ENCODE measurements at places on chromosomes 6 and 20.
A peak's percentile ranks its signal among the peaks of the same experiment; 100 is the strongest.

- DNase-seq, result no peak
Observed at GRCh38 chr20:43727980-43728590, 1.3 kb upstream of the GTSF1L start.

DNA sequence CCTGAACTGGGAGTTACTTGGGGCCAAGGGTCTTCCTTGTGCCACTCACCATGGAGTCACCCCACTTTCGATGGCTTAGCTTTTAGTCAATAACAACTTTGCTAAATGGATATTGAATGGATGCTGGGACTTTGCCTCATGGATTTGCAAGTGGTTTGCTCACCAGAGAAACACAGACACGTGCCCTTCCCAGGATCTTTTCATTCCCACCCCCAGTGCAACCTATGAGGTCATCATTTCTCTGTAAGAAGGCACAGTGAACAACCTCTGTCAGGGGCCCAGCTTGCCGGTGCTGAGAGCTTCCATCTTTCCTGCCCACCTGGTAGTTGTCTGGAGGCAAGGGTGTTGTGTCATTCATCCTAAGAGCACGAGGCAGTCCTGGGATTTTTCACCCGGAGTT is 256.8 kb upstream of the PMEPA1 start:
- no peak for DNase-seq

- no peak for DNase-seq
Observed at GRCh38 chr20:11305406-11305805, 612.3 kb upstream of the BTBD3 start.

GRCh38 chr20:9088556-9088955 is 19.7 kb downstream of the PLCB4 start:
- DNase-seq, result no peak

DNA sequence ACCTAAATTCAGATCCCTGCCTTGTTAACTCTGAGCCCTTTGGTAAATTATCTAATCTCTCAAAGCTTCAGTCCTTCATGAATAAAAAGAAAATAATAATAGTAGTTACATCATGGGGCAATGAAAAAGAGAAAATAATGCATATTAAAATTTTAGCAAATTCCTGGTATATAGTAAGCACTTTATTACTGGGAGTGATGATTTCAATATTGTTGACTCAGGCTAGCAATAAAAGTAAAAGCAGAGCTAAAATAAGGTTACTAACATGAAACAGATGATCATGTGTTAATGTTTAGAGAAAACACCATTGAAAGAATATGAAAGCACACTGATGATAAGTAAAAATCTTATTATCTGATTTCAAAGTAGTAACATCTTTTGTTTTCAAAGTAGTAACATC is 13.6 kb downstream of the GINS1 start:
- no peak for DNase-seq

GRCh38 chr6:158879180-158879579 is 60.0 kb upstream of the EZR start:
- no peak for DNase-seq

DNA sequence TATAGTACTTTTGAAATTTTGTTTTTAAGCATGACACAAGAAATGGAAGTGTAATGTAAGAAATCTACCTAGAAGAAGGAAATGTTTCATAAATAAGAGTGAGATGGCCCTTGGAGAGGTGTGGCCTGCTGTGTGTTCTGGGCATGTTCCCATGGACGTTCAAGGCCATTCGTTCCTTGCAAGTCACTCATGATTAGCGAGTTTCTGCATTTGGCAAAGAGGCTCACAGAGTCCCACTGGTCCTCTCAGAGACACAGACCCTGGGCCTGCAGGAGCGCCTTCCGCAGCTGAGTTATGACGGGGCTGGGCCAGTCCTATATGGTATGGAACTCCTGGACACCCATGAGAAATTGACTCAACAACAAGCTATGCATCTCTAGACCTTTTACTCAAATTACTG is 7.2 kb downstream of the THBS2 start:
- DNase-seq, result no peak

DNA sequence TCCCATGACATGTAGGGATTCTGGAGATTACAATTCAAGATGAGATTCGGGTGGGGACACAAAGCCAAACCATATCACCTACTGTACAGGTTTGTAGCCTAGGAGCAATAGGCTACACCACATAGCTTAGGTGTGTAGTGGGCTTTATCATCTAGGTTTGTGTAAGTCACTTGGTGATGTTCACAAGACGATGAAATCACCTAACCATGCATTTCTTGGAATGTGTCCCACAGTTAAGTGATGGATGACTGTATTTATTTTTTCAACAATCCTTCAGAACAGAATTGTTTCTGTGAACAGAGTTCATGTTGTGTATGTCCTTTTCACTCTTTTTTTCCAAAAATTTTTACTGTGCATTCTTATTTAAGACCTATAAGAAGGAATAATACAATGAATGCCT is 76.1 kb downstream of the DTD1 start:
- DNase-seq, result no peak

DNA sequence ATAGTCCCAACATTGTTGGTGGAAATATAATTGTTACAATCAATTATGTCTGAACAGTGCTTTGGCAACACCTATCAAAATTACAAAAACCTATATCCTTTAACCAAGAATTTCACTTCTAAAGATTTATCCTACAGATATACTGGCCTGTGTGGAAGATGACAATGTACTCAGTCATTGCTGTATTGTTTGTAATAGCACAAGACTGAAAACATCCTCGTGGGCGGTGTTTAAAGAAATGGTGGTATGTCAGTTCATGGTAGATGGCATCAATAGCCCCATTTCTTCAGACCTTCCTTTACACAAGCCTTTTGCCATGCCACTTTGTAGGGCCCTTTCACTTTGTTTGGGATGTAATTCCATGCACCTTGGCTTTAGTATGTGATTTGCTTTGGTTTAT is 9.8 kb upstream of the TPBG start:
- DNase-seq, result no peak

GRCh38 chr20:7025635-7026034 is 258.1 kb downstream of the BMP2 start:
- no peak for DNase-seq

DNA sequence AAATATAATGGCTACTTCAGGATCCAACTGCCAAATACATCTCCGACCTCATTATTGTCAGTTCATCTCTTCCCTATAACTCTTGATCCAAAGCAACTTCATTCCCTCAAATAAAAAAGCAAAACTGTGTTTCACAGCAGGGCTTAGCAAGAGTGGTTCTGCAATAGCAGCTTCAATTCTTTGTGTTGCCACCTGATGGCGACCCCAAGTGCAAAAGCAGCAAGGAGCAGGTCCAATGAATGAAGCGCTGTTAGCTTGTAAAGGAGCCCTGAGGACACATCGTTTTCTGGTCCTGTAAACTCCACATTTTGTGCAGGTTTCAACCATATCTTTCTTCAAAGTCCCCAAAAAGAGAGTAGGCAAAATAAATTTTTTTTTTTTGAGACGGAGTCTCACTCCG is 19.6 kb downstream of the RTN4IP1 start:
- peak; percentile 51 for DNase-seq

DNA sequence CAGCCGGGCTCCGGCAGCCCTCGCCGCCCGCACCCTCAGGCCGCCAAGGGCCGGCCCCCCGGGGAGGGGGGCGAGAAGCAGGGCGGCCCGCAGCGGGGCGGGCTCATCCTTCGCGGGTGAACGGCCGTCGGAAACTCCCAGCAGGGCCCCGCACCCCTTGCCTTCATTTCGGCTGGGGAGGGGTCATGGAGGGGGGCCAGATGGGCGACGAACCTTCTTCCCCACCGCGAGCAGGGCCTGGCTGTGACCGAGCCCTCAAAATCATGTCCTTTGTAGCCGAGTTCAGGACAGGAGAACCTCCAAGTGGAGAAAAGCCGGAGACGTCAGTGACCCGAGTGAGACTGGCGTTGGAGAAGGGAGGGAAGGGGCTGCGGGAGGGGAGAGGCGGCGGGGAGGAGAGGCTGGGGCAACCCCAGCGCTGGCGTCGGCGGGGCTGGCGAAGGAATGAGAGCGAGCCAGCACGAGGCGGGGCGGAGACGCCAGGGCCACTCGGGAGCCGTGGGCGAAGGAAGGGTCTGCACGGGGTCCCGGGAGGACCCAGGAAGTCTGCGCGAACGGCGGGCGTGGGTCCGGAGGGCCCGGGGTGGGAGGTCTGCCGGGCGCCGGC is 571 bp upstream of the FOXC1 start:
- DNase-seq, result peak; percentile 33

DNA sequence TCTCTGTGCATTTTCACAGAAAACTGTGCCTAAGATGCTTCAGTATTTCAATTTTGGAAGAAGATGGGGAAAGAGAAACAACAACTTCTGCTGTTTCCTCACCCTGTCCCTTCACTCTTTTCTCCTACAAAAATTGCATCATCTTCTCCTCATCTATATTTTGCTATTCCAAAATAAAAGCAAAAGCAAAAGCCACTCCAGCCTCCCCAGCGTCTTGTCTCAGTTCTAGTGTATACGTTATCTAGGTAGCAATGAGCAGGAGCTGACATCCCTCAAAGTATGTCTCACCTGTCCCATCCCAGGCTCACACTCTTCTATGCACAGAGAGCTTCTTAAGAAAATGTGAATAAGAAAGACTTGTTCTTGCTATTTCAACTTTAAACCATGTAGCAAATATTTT is 163.8 kb upstream of the TAB2 start:
- no peak for DNase-seq

DNA sequence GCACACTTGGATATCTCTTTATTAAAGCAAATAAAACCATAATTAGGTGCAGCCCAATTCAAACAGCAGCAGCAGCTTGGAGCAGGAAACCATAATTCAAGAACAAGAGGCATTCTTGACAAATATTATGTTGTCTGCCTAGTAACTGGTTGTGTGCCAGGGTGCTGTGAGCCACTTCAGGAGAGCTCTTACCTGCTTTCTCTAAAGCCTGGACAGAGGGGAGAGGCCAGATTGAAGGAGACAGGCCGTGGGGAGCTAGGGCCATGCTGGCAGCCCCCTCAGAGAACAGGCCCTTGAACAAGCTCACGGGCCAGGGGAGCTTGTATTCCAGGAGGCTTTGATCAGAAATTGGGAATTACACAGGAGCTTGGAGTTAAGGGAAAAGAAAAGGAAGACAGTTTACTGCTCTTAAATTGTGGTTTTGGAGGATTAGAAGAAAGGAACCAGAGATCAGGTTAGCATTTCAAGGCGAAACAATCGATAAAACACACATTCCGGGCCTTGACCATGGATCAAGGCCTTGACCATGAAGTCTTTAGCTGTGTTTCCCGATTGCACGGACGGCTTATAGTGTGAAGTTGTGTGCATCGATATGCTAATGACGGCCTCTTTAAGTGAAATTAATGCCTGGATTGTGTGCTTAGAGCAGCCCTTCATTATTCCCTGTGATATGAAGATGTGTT is 69.8 kb upstream of the NKX2-2 start:
- no peak for DNase-seq

DNA sequence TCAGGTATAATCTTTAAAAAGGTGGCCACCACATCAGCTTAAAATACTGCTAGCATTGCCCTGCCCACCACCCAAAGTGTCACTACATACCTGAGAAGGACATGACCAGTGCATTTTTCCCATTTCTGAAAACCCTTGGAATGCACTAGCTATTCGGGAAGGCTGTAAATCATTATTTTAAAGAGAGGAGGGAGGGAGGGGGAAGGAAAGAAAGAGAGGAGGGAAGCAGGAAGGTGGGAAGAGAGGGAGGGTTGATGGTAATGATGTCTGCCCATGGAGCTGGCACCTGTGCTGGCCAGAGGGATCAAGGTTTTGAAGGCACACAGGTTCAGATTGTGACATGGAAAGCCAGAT is 32.4 kb downstream of the VAPB start:
- DNase-seq, result no peak

GRCh38 chr20:10490257-10490656 is 55.2 kb downstream of the SLX4IP start:
- no peak for DNase-seq

- no peak for DNase-seq
Observed at GRCh38 chr20:48458601-48459385, 369.0 kb downstream of the PREX1 start.

GRCh38 chr20:21396599-21397340 is 556 bp downstream of the NKX2-4 start:
- DNase-seq, result no peak

DNA sequence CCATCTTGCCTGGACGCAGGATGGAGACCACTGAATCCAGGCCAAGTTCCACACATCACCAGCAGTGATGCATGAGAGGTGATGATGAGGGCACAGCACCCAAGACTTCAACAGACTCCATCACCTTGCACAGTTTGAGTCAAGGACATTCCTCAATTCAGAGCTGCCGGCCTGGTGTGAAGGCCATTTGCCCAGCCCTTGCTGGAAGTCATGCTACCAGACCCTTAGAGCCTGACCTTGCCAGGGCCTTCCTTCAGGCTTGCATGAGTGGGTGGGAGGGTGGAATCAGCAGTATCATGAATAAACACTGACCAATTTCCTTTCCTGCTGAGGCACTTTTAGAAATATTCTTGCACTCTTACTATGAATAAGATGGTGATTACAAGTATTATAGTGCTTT is 130.2 kb upstream of the SSTR4 start:
- no peak for DNase-seq

DNA sequence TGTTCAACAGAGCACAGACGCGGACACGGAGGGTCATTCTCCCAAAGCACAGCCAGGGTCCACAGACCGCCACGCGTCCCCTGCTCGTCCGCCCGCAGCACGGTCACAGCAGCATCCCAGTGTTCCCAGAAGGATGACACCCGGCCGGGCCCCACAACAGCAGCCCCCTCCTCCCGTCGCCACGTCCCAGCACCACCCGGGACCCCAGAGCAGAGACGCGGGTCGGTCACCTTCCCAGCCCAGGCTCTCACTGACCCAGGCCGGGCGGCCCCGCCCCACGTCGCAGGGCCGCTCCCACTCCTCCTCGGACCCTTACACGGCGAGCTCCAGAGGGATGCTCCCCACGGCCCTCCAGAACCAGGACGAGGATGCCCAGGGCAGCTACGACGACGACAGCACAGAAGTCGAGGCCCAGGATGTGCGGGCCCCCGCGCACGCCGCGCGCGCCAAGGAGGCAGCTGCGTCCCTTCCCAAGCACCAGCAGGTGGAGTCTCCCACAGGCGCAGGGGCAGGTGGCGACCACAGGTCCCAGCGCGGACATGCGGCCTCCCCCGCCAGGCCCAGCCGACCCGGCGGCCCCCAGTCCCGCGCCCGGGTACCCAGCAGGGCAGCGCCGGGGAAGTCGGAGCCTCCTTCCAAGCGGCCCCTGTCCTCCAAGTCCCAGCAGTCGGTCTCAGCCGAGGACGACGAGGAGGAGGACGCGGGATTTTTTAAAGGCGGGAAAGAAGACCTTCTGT is 64.3 kb downstream of the FNDC1 start:
- DNase-seq, result no peak

DNA sequence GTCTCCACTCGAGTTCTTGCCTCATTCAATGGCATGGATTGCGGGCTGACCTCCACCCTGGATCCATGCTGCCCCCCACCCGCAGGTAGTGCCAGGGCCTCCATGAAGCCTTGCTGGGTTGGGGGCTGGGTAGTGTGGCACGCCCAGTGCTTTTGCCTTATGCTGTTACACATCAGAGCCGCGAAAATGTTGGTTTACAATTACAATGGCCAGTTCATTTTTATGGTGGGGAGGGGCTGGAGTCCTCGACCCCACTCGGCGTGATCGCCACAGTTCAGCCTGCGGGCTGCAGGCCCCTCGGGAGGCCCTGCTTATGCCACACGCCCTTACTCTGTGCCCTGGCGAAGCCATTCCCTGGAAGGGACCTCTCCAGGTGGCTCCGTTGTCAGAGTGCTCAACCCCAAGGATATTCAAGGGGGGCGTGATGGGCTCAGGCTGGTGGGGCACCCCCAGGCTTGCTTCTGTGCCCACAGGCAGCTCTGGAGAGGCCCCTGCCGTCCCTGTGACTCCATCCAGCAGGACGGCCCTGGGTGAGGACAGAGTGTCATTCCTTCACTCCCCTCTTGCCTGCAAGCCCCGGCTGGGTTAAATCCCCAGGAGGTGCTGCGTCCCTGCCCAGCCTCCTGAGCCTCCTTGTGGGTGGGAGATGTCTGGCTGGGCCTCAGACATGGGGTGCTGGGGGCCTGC is 14.8 kb downstream of the ITPA start:
- no peak for DNase-seq

Measured in HT-29 (cell line).